ENCODE measurements at places on chromosomes 2 and 18.

- DNase-seq = peak; percentile 77
These were observed 216.3 kb downstream of the C1D start for GRCh38 chr2:67846370-67847070.

DNA sequence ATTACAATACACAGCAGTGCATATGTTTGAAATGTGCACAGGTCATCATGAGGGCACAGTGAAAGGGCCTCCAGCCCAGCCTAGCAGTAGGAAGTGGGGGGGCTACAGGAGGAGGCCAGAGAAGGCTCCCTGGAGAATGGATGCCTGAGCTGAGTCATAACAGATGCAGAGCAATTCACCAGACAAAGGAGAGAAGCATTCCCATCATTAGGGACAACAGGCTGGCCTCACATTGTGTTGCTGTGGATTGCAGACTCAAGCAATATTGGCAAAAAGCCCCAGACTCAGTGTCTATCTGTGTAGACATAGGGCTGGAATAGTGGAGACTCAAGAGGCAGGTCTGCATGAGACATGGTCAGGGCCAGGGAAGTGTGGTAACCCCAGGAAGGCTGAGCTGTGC, 329.9 kb downstream of the DLGAP1 start:
- DNase-seq = no peak

DNA sequence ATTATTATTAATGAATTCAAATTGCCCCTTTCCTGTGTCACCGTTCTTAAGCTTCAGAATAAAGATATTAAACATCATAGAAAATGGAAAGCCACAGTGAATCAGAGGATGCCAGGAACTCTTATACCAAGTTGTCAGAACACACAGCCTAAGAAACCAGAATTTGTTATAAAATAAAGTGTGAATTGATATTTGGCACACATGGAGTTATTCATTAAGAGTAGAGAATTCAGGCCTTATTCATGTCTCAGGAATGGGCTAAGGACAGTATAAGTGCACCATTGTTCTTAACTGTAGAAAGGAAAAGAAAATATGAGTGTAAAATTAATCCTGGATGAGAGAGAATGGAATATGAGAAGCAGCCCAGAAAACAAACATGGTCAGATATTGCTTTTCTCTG, 86.7 kb upstream of the ATP8B1 start:
- no peak for DNase-seq

DNA sequence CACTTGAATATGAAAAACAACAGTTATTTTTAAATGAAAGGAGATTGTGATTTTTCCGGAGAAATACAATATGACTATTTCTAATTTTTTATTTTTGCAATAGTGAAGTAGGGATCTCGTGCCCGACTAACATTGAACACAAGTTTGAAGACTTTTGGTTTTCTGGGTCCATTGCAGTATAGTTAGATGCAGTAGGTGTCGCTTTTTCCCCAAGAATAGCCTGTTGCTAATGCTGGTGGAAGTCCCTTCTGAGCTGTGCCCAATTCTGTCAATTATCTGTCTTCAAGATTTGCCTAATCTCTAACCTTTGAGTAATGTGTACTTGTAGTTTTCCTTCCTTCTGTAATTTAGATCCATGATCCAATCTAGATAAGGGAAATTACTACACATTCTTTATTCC, 36.5 kb downstream of the SEMA4F start:
- no peak for DNase-seq

DNA sequence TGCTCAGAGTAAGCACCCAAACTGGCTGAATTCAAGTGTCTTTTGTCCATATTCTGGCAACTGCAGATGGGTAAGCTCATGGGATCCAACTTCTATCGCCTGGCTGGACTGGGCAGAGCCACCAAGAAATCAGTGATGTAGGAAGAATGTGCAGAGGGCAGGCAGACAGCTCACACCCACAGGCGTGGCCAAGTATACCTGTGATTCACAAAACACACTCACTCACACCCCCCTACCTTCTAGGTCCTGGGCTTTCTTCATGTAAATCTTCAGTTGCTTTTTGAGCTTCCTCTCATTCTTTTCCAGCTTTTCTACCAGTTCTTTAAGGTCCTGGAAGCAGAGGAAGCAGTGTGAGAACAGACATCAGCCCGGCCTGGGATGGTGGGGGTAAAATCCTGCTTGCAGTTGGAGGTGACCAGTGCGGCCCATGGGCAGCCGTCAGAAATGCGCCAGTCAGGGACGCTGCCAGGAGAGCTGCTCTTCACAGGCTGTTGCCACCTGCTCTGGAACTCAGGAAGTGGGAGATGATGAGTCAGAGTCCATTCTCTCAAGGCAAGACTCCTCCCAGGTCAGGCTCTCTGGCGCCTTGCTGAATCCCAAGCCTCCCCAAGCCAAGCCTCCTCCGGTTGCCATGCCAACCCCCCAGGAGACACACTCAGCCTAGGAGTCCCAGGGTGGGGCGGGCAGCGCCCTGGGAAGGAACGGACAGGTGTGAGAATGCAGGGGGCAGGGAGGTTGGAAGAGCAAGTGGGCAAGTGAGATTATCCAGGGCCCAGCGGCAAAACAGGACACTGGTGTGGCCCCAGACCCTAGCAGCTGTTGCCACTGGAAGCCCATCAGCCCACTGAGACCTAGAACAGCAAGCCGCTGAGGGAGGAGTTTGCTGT, 36.2 kb upstream of the ACAA2 start:
- DNase-seq = no peak

DNA sequence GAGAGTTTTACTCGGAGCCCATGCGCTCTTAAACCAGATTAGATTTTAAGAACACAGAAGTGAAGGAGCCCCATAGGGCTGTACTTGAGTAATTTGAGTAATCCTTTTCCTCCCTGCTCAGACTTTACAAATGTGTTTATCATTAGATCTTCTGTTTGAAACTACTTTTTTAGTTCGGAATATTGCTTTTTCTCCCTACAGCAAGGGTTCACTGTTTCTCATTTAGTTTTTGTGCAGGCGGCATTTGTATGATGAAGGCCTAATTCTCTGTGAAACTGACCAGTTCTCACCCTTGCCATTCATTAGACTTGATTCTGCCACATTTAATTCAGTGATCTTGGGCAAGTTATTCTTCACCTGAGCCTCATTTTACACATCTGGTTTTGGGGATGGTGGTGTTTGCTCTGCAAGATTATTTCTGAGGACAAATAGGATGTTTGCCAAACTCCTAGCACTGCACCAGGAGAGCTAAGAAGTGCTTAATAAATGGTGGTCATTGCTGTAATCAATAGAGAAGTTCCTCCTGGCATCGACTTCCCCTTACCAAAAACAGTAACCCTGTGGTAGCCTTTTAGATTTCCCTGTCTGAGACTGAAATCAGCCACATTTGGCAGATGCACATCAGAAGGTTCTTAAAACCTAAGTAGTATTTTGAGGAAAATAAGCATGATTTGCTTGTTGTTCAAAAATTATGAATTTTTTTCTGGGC, 2.2 kb downstream of the B3GNT2 start:
- no peak for DNase-seq

GRCh38 chr18:23584019-23584983, 2.0 kb downstream of the NPC1 start:
- DNase-seq = no peak

DNA sequence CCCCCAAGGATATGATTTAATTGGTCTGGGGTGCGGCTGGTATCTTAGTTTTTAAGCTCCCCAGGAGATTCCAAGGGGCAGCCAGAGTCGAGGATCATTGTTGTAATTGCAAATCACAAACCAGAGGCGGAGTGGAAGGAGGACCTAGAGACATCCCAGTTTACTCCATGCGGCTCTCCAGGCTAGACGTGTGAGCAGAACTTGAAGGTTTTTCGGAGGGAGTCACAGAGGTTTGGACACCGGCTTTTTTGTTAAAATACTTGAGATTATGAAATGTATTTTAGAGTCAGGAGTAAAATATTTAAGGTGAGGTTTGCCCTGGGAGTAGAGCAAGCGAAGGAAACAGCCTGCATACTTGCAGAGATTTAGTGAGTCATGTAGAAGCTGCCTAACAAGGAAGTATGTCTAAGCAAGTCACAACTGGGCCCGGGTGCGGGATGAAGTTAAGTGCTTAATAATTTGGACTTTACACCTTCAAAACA, 39.5 kb downstream of the TGOLN2 start:
- peak; percentile 17 for DNase-seq

- no peak for DNase-seq
These were observed 28.8 kb downstream of the CUL3 start for GRCh38 chr2:224556381-224556780.

Data from cardiac septum (tissue), 1 donor.